Tibial nerve (tissue), 4 donors: ENCODE measurements at places on chromosomes 11 and 22. TPM values are rescaled to one million over a fixed set of nuclear protein-coding genes. Genes with fewer than 3 reads are reported as not detected.

The MAJIN gene
- not detected for total RNA-seq

The SESN3 gene
- 79.1 TPM for total RNA-seq

The OR4X1 gene
- total RNA-seq: not detected

The VSIG10L2 gene
- not detected for total RNA-seq

The P4HA3 gene
- total RNA-seq: not detected

The SLC22A6 gene
- total RNA-seq: not detected

The KCNK4 gene
- not detected for total RNA-seq

The CASP1 gene
- 8.5 TPM for total RNA-seq

The SDHAF2 gene
- total RNA-seq: 88.1 TPM

The PRR14L gene
- 27.1 TPM for total RNA-seq

The OR52N4 gene
- not detected for total RNA-seq

The MAPK11 gene
- total RNA-seq: 33.3 TPM

The BLID gene
- 5.7 TPM for total RNA-seq

The NRIP3 gene
- 1.3 TPM for total RNA-seq

The FADS1 gene
- total RNA-seq: 51.6 TPM

The PLEKHB1 gene
- 193 TPM for total RNA-seq
